ENCODE measurements at places on chromosomes 12 and 14.

DNA sequence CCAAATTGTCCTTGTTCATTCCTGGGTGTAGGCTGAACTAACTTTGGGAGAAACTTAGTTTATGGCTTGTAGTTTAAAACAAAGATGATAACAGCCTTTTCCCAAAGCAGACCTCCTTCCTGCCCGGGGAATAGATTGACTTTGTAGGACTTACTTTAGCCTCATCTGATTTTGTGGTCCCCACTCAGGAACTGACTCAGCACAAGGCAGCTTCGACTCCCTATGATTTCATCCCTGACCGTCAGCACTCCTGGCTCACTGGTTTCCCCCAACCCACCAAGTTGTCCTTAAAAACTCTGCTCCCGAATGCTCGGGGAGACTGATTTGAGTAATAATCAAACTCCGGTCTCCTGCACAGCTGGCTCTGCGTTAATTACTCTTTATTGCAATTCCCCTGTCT, 40.1 kb upstream of the DDHD1 start:
- no peak for DNase-seq

DNA sequence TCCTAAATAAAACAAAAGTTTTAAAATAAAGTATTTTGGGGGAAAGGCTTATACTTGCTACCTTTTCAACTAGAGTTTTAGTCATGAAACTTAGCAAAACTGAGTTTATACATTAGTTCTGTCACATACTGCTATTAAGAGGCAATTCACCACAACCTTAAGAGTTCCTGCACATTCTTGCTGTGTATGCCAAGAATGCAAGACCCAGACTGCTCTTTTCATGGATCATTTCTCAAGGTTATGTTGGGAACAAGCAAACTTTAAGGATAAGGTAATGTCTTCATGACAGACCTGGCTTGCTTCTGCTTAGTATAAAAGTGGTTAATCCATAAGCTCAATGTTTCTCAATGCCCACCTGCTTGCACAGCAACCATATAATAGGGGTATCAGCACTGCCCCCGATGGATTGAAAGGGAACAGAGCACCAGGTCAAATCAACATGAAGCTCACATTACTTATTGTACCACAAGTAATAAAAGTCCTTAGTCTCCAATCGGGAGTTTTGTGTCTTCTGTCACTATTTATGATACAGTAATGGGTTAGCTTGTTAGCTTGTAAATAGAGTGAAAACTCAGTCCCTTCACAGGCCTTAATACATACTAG, 67.6 kb downstream of the KIF21A start:
- no peak for DNase-seq

- no peak for DNase-seq
These were observed 51.2 kb upstream of the CCDC60 start for GRCh38 chr12:119283310-119283709.

DNA sequence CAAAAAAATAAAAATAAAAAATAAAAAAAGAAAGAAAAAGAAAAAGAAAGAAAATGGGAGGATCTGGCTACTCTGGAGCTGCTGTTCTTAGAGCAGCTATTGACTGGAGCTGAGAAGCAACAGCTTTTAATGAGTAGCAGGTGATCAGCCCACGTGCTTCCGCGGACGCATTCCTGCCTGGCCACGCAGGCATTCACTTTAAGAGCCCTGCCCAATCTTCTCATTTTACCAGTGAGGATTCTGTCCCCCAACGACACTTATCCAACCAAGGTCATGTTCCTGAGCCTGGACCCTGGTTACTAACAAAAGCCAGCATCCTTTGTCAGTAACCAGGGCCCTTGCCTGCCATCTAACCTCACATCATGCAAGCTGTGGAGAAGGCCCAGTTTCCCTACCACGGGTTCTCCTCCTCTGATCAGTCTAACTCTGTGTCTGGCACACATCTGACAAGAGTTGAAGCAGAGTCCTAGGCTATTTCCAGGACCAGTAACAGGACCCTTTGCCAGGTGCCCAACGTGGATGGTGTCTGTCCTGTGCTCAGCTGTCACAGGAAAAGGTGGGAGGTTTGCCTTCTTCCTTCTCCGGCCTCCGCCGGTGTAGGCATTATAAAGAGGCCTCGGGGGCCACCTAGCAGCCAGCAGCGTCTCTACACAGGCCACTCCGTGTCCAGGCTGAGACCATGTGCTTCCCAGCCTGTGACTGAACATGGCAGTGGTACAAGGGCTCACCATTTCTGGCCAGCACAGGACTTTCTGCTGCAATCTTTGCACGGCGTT, 60.9 kb upstream of the GPATCH2L start:
- no peak for DNase-seq

DNA sequence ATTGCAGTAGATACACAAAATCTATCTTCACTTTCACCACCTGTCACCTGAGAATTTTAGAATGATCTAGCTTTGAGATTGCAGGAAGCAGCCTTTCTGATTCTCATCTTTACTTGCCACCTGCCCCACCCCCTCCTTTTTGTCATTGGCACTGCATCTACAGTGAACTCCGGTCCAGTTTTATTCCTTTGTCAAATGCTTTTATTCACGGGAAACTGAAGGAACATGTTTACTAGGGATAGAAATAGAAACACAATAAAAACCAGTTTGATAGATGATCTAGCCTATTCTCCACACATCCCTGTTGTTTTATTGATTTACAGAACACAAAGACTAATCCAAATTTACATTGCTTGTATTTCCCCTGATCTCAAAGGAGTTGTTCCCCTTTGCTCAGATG, 471.7 kb upstream of the STXBP6 start:
- DNase-seq: no peak

- no peak for DNase-seq
These were observed 9.6 kb upstream of the RNASE1 start for GRCh38 chr14:20811986-20812975.

Data from NK-92 treated with Interleukin-12 subunit alpha and Interleukin-12 subunit beta, amount 100 ng/mL, for 24 hours (cell line).